ENCODE measurements at places on chromosomes 6 and 20.

DNA sequence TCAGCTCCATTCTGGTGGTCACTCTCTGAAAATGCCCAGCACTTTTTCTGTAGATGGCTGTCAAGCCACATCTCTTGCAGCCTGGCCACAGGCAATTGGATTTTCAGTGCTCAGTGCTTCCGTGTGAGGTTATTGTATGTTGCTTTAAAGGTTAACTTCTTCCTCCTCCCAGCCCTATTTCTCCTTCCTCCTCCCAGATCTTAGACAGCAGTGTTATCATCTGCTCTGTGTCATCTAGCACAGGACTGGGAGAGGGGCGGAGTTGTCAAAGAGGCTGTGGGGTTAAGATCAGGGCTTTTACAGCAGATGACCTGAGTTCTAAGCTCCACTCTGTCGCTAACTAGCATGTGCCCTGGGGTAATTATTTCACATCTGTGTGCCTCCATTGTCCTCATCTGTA lies 129.0 kb downstream of the PHACTR3 start:
- no peak for DNase-seq

DNA sequence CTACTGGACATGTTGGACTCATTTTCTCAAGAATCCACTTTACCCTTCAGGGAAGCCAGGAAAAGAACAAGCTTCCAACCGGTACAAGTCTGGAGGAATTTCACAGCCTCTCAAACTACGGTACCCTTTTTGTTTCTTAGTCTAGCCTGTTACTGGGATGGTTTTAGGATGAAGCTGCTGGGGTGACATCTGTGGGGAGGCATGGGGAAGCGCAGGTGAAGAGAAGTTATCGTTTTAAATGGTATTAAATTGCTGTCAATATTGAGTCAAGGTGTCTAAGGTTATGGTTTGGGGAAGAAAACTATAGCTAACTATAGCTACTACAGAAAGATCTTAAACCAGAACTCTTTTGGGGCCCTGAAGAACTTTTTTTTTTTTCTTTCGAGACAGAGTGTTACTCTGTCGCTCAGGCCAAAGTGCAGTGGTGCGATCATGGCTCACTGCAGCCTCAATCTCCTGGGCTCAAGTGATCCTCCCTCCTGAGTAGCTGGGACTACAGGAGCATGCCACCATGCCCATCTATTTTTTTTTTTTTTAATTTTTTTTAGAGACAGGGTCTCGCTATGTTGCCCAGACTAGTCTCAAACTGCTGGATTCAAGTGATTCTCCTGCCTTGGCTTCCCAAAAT lies 128.7 kb downstream of the RIN2 start:
- DNase-seq: no peak

- no peak for DNase-seq
These were observed 474.1 kb downstream of the CD109 start for GRCh38 chr6:74170118-74170517.

DNA sequence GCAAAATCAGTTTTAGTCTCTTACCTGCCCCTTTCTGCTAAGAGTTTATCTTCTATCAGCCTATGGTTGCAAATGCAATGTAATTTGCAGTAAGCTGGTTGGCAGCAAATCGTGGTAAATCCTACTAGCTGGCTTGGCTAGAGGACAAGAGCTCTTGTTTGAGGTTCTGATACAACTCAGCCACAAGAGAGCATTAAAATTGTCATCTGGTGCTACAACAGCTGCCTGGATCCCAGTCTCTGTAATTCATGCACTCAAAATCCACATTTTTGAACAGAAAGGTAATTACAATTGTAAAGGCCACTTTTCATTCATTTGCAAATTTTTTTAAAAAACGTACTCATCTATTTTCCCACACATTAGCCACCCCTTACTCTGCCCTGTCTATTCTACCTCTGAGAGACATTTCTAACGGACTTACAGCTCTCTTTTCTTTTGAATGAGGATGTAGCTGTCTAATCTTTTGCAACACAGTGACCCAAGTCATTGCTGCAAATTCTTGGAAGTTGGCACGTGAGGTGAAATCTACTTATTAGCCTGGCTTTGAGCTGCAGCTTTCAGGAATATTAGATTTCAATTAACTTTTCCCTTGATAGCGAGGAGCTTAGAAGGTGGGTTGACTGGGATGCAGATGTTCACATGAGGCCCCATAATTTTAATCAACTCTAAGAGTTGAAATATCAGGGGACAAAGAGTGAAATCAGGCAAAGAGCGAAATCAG lies 54.0 kb upstream of the FAM184A start:
- no peak for DNase-seq

- DNase-seq: no peak
These were observed 158.5 kb downstream of the EPHA7 start for GRCh38 chr6:93260881-93261280.

GRCh38 chr20:25459111-25459830 lies 51.8 kb downstream of the GINS1 start:
- no peak for DNase-seq

DNA sequence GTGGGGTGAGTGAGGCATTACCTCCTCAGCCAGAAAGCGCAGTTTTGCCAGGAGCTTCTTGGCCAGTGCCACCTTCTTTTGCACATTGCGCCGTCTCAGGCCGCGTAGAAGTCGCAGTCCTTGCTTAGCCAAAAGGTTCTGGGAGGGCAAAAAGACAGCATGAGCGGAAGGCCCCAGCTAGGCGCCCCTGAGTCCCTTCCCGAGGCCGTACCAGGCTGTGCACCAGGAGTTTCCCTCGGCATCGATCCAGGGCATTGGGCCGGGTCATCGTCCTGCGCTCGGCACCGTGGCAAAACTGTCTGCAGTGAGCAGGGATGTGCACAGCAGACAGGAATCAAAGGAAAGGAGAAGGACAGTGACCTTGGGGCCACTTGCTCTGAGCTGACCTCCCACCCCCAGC lies 20.2 kb upstream of the SPAG4 start:
- no peak for DNase-seq

GRCh38 chr20:9311132-9311531 lies 203.3 kb upstream of the LAMP5 start:
- DNase-seq: no peak

GRCh38 chr20:49398401-49399144 lies 83.9 kb downstream of the KCNB1 start:
- no peak for DNase-seq

DNA sequence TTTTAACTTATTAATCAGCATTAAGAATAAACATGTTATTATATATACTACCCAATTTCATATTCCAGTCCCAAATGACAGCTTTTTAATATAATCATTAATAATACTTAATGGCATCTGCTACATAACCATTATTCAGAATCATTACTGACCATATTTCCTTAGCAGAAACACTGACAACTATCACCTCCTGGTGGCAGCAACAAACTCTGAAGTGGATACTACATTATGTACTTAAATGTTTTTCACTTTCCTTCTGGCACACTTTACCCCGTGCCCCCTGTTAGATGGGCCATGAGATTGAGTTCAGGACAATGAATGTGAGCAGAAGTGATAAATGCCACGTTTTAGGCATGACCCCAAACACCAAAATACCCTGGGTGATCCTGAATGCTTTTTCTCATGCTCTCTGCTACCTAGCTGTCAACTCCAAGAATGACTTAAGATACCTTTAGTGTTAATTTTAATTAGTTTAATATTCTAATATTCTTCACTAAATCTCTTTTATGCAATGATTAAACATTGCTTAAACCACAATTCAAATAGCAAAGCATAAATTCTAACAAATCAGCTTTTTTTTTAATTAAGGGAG lies 77.1 kb downstream of the LMBRD1 start:
- DNase-seq: no peak

DNA sequence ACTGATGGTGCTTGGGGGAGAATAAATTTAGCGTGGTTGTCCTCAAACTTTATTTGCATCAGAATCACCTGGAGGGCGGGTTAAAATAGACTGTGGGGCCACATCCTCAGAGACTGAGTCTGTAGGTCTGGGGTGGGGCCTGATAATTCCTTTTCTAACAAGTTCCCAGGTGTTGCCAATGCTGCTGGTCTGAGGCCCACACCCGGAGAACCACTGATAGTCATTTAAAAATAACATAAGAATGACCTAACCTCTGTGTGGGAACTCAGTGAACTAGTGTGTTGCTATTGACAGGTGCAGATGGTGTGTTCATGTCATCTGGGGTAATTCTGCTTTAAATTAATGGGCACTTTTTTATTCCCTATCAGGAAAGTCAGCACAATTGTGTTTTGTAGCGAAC lies 64.8 kb downstream of the RTN4IP1 start:
- no peak for DNase-seq

DNA sequence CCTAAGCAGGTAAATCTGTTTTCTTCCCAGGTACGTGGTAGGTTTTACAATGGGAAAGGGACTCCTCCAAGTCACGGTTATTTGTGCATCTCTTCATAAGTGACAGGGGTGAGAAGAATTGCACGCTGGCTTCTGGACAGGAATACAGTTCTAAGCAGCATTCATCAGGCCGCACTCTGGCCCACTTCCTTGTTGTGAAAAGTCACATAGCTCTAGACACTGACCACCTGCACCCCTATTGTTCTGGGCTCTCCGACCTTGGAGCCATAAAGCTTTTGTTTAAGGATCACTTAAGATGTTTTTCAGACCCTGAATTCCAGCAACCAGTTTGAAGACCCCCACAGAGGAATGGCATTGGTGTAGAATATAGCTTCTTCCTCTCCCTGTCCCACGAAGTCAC lies 31.4 kb downstream of the RAMACL start:
- DNase-seq: no peak

GRCh38 chr6:90044833-90045381 lies 150.6 kb downstream of the GJA10 start:
- no peak for DNase-seq

DNA sequence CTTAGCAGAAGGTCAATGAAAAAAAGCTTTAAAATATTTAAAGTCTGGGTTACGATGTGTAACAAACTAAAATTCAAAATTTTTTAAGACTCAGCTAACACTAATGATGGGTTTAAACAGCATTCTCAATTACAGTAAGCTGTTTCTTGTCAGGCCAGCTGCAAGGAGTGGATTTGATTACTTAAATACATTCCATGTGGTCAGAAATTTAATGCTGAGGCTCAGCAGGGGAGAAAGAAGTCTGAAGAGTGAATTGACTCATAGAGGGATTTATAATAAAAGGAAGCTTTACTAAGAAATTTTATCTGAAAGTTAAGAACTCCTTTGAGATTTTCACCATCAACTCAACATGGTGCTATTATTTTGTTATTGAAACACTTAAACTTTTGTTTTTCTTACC lies 398.6 kb downstream of the KHDRBS2 start:
- DNase-seq: no peak

- DNase-seq: no peak
These were observed 2.2 kb upstream of the SNPH start for GRCh38 chr20:1263853-1264252.

DNA sequence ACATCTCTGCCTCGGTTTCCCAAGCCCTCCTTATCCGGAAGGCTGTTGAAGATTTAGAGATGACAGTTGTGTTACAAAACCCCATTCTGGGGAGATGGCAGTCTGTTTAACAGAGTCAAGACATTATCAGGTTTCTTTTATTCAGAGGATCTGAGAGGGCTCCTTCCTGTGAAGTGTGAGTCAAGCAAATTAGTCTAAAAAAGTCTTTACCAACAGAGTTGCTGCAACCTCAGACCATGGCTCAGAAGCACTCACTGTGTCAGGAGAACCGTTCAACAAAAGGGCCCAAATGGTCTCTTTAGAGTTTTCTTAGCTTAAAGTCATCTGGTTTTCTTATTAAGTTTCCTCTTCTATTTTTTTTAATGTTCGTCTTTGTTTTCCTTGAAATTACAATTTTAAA lies 717.8 kb downstream of the EPM2A start:
- DNase-seq: no peak
